ENCODE measurements at places on chromosomes 13 and 19.

GRCh38 chr19:18905058-18905456, 9.1 kb upstream of the CERS1 start:
- DNase-seq: no peak

GRCh38 chr19:38216785-38217641, 7.0 kb downstream of the DPF1 start:
- DNase-seq: no peak

- DNase-seq: peak; percentile 42
Measured at GRCh38 chr19:18044825-18045304, 36.9 kb downstream of the ARRDC2 start.

- no peak for DNase-seq
Measured at GRCh38 chr13:44415815-44416214, 42.2 kb downstream of the SERP2 start.

- DNase-seq: peak; percentile 42
Measured at GRCh38 chr19:53958168-53958571, 4.6 kb upstream of the CACNG8 start.

GRCh38 chr19:30214651-30215051, 157.5 kb upstream of the ZNF536 start:
- no peak for DNase-seq

DNA sequence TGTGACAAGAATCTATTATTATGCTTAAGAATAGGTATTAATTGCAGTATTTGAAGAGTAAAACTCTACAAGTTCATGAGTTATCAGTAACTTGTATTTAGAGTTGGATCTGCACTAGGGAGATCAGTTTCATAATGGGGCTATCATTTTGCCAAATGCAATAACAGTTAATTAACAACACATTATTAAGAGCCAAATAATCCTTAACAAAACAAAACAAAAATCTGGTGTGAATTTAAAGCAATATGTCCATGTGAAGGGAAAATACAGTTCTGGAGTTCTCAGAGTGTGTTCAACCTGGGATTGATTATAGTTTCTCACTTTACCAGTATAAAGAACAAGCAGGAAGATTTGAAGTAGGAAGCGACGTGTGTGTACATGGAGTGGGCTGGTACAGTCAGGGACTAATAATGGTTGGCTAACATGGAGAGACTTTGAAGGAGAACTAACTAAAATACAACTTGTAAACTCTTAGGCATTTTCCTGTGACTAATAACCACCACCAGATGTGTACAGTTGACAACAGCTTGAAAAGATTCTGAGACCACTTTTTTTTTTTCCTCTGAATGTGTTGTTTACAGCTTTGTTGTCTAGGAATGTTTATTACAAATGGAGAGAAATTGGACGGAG, 58.5 kb downstream of the POSTN start:
- DNase-seq: no peak

DNA sequence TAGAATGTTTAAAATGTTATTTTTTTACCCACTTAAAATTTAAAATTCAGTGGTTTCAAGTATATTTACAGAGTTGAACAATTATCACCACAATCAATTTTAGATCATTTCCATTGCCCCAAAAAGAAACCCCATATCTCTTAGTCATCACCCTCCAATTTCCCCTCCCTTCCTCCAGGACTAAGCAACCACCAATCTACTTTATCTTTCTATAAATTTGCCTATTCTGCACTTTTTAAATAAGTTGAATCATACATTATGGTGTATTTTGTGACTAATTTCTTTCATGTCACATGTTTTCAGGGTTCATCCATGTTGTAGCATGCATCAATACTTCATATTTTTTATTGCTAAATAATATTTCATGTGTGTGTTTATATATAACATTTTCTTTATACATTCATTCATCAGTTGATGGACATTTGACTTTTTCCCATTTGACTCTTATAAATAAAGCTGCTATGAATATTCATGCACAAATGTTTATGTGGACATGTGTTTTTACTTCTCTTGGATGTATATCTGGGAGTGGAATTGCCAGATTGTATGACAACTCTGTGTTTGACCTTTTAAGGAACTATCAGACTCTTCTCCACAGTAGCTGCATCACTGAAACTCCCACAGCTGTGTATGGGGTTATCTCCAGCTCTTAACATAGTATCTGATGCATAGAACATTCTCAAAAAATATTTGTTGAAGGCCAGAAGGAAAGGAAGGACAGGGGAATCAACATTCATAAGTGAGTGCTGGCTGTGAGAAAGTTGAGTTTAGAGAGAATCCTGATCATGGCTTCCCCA, 107.8 kb upstream of the OXGR1 start:
- DNase-seq: no peak

DNA sequence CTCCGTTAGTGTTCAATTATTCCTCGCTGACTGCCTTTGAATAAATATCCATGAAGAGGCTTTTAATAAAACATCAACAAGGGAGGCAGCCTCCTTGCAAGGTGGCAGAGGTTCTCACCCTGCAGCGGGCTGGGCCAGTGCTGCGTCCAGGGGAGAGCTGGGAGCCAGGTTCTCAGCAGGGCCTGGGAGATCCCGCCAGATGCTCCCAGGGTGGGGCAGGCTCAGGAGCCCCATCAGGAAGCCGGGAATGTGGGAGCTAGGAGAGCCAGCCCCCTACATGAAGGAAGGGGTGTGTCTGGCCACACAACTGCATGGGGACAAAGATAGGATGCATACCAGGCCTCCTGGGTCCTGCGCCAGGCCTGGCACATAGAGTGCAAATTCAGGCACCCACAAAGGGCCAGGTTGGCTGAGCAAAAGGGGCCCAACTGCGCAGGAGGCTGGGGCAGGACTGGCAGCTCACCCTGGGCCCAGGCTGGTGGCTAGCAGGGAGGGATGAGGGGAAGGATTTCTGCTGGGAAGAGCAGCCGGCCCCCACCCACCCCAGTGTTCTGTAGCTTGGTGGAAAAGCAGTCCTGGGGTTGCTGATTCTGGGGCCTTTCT, 22.8 kb downstream of the VSTM2B start:
- DNase-seq: no peak

DNA sequence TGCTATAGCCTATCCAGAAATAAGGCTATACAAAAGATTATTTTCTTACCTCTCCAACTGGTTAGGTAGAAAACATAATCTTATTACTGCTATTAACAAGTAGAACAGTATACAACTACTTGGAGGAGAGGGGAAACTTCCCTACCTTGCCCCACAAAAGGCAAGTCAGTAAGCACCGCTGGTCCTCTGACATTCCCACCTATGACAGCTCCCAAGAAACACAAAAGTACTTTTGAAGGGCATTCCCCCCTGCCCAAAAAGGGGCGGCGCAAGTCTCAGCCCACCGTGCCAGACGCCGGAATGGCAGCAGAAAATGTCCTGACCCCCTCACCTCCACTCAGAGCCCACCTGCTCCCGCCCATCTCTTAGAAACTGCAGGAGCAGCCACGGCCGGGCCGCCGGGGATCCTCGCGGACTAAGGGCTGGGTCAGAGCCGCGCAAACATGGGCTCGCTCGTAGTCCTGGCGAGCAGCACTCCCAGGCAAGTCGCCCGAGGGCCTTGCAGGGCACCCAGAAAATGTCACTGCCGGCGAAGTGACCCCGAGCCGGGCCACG, 437 bp downstream of the SUCLA2 start:
- peak; percentile 40 for DNase-seq

DNA sequence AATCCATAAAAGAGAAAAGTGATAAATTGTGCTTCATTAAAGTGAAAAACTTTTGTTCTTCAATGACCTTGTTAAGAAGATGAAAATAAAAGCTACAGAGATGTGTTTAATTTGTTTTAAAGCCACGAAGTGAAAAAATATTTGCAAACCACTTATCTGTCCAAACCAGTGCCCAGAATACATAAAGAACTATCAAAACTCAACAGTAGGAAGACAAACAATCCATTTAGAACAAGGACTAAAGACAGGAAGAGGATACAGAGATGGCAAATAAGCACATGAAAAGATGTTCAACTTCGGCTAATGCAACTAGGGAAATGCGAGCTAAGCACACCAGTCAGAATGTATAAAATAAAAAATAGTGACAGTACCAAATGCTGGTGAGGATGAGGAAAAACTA, 15.0 kb downstream of the GJB6 start:
- no peak for DNase-seq

DNA sequence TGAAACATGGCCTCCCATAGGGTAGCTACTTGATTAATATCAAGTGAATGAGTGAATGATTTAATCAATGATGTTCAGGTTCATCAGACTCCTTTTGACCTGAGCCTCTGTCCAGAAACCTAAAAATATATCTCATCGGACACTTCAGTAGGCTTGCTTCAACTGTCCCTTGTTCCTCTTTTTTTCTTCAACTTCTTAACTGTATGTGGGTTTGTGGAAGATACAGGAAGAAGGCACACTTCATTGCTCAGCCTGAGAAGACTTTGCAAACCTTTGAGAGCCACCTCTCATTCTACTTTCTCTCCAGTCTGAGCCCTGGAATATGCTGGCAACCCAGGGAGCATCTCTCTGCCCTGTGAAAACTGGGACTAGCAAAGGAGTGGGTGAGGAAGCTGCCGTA, 557.0 kb downstream of the FGF9 start:
- no peak for DNase-seq

DNA sequence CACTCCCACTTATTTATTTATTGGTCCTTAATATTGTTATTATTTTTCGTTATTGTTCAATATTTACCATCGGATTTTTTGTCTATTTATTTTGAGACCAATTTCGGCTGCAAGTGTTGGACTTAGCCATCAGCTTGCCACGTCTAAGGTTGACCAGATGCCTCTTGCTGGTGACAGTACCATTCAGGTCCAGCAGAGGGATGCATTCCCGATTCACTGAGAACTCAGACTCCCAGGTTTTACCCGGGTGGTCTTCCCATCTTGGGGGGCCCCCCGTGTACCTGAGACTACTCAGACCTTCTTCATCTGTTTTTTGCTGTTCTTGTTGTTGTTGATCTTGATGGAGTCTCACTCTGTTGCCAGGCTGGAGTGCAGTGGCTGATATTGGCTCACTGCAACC, 1435.2 kb downstream of the UQCRFS1 start:
- DNase-seq: no peak

GRCh38 chr19:29886586-29886985, 55.5 kb upstream of the URI1 start:
- no peak for DNase-seq

DNA sequence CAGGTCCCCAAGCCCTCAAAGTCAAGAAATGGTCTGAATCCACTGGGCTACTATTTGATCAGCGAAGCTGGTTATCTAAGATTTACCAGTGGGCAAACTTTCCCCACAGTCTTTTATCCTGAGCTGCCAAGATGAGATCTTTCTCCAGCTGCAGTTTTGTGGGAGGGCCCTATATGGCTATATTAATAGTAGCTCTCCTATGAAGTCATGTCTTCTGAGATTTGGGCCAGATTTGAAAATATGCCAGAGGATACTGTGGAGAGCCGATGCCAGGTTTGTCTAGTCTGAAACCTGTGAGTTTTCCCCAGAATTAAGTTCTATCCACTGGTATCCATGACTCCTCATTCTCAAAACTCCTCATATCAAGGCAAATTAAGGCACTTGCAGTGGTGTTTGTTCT, 173.2 kb downstream of the FLT1 start:
- DNase-seq: no peak

DNA sequence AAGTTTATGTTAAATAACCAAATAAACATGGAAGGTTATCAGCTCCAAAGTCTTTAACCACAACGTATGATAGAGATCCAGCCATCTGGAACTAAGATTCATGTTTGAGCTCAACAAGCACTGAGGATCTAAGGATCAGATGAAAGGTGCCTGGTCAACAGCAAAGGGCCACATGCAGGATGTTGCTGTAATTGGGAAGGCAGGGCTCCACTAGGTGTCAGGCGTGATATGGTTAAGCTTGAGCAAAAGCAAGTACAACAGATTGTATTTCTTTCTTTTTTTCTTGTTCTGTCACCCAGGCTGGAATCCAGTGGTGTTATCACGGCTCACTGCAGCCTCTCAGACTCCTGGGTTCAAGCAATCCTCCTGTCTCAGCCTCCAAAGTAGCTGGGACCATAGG, 12.0 kb downstream of the EBPL start:
- DNase-seq: no peak

DNA sequence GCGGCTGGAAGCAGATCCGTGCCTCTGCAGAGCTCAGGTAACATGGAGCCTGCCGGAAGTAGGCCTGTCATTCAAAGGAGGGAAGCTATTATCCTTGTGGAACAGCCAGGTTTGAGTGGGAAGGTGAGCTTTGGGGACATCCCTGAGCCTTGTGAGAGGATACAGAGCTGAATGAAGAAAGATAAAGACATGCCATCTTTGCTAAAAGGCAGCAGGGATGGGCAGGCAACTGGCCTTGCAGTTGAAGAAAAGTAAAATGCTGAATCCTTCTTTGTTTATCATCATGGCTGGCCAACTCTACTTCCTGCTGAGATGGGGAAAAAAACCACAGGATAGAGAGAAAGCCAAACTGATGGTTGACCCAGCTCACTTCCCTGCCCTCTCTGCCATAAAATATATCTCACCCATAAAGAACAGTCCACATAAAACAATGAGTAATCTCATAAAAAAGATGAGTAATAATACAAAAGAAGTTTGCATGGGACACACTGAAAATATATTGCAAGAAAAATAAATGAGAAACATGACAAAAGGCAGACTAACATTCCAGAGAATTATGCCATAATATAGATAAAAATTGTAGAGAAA, 226.3 kb downstream of the DLEU7 start:
- DNase-seq: no peak

DNA sequence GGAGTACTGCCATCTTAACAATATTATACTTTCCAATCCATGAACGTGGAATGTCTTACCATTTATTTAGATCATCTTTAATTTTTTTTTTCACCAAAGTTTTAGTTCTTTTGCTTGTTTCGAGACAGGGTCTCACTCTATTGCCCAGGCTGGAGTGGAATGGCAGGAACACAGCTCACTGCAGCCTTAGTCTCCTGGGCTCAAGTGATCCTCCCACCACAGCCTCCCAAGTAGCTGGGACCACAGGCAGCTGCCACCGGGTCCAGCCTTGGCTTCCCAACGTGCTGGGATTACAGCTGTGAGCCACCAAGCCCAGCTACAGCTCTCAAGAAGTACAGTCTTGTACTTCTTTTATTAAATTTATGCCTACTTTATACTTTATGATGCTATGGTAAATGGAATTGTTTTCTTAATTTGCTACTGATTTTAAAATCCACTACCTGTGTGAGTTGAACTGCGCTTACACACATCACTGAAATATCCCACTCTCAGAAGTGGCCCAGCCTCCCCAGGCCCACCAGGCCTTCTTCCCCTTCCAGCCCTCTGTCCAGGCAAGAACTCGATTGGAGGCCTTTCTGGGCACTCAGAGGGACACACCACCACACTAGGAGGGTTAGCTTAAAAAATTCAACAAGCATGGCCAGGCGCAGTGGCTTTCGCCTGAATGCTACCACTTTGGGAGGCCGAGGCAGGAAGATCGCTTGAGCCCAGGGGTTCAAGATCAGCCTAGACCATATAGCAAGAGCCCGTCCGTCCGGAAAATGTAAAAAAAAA, 1.0 kb upstream of the PGLS start:
- no peak for DNase-seq

GRCh38 chr19:8580710-8581281, 3.6 kb upstream of the MYO1F start:
- peak; percentile 52 for DNase-seq

GRCh38 chr19:39407660-39408391, 1.2 kb downstream of the ZFP36 start:
- DNase-seq: no peak
